Upper lobe of left lung (tissue), 6 donors: ENCODE measurements at places on chromosomes 1 and 21. TPM values are rescaled to one million over a fixed set of nuclear protein-coding genes. Genes with fewer than 3 reads are reported as not detected.

The TEX38 gene
- total RNA-seq, result not detected

The FMOD gene
- total RNA-seq, result 18.9 TPM

The CCDC24 gene
- 7.3 TPM for total RNA-seq

The NIBAN1 gene
- 39.6 TPM for total RNA-seq

The OR2T29 gene
- total RNA-seq, result not detected

The RAP1GAP gene
- 46.3 TPM for total RNA-seq

The SLC30A2 gene
- total RNA-seq, result not detected

The C1orf185 gene
- not detected for total RNA-seq

The ACBD3 gene
- total RNA-seq, result 40.1 TPM

- DNase-seq, result no peak
Observed at GRCh38 chr1:240134596-240134995, 42.9 kb downstream of the FMN2 start.

GRCh38 chr1:19618428-19618827 lies 25.7 kb upstream of the NBL1 start:
- no peak for DNase-seq

GRCh38 chr1:170424346-170424745 lies 107.6 kb upstream of the GORAB start:
- no peak for DNase-seq

DNA sequence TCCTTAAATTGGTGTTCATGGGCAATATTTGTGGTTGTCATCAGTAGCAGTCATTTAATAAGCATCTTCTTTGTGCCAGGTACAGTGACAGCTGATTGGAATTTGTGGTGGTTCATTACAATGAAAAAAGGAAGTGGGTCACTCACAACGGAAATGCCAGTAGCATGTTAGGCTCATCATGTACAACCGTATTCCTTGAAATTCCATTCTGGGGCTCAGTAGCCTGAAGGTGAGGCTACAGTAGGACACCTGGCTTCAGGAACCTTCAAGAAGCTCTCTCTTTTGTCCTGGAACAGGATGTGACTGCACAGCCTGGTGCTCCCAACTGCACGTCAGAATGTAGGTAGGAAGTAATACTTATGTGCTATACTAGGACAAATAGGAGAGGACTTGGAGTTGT lies 93.9 kb downstream of the ST3GAL3 start:
- DNase-seq, result no peak

DNA sequence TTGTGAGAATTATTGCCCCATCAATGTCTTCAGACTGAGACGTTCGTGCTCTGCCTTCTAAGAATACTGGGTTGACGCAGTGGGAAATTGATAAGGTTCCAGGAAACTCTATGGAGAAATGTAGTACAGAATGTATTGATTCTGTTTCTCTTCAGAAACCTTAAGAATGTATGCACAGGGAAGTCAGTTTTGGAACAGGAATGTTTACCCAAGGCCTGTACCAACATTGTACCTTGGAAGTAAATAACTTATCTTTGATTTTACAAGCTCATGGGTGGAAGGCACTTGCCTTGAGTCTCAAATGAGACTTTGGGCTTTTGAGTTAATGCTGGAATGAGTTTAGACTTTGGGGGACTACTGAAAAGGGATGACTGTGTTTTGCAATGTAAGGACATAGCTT lies 59.5 kb upstream of the PCP4 start:
- DNase-seq, result no peak

GRCh38 chr1:85629532-85629920 lies 49.0 kb downstream of the CCN1 start:
- DNase-seq, result no peak
